ENCODE measurements at places on chromosomes 2 and 18.
A peak's percentile ranks its signal among the peaks of the same experiment; 100 is the strongest.

- no peak for DNase-seq
Measured at GRCh38 chr18:79760881-79761280, 36.9 kb upstream of the KCNG2 start.

GRCh38 chr2:204060841-204061240 is 124.3 kb downstream of the ICOS start:
- DNase-seq = no peak

- DNase-seq = peak; percentile 82
Measured at GRCh38 chr2:218908721-218909619, 28.3 kb downstream of the WNT10A start.

GRCh38 chr18:13500869-13501542 is 225.4 kb downstream of the FAM210A start:
- peak; percentile 65 for DNase-seq

DNA sequence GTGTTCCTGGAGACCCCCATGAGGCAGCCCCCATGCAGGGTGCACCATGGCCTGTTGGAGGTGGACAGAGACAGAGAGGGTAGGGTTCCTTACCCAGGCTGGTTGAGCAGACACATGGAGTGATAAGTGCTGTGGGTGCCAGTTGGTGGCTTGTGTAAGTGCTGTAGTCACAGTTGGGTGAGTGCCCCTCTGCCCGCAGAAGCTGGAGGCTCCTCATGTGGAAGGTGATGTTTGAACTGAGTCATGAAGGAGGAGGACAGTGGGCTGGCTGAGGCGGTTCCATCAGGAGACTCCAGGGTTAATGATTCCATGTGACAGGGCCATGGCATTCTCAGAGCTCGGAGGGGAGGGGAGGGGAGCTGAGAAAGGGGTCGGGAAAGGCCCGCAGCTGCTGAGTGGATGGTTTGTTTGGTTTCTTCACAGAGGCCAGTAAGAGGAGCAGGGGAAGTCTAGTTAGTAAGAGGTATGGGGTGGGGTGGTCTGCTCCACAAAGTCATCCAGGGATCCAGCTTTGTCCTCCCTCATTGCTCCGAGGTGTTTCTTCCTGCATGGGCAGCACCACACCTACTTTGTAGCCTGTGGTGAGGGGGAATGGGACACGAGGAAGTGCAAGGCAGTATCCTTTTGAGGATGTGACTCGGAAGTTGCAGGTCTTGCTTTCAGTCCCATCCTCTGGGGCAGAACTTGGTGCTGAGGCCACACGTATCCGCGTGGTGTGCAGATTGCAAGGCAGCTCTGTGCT is 13.6 kb downstream of the IMPA2 start:
- DNase-seq = no peak

DNA sequence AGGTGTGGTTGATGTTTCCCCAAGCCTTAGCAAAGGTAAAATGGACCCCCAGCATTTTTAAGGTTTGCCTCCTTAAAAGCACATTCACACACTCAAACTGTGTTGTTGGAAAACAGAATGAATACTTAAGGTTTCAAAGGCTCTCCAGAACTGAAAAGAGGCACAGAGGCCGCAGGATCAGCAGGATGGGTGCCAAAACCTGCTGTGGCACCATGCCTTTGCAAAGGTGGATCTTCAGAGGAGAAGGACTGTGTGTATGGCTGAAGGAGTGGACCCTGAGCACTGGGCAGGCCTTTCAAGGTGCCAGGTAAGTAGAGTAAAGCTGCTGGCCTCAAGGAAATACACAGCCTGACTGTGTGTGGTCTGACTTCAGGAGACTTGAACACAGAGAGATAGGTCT is 127.3 kb downstream of the XRCC5 start:
- DNase-seq = no peak

- DNase-seq = no peak
Measured at GRCh38 chr18:79460481-79461300, 65.0 kb downstream of the NFATC1 start.

GRCh38 chr18:55245211-55245614 is 286.0 kb upstream of the CCDC68 start:
- no peak for DNase-seq

DNA sequence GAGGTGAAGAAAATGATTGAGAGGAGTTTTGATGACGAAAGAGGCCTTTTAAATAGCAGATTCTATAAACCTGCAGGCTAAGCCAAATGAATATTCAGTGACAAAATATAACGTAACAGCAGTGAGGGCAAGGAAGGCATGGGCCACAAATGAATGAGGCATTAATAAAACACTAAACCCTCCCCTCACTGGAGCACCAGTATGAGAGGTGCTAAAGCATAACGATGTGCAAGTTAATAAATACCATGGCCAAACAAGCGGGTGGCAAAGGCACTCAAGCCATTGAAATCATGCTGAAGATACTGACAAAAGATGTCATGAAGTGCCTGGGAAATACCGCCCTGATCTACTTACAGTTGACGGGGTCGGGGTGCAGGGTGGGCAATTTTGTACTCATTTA is 30.2 kb upstream of the LONRF2 start:
- no peak for DNase-seq

DNA sequence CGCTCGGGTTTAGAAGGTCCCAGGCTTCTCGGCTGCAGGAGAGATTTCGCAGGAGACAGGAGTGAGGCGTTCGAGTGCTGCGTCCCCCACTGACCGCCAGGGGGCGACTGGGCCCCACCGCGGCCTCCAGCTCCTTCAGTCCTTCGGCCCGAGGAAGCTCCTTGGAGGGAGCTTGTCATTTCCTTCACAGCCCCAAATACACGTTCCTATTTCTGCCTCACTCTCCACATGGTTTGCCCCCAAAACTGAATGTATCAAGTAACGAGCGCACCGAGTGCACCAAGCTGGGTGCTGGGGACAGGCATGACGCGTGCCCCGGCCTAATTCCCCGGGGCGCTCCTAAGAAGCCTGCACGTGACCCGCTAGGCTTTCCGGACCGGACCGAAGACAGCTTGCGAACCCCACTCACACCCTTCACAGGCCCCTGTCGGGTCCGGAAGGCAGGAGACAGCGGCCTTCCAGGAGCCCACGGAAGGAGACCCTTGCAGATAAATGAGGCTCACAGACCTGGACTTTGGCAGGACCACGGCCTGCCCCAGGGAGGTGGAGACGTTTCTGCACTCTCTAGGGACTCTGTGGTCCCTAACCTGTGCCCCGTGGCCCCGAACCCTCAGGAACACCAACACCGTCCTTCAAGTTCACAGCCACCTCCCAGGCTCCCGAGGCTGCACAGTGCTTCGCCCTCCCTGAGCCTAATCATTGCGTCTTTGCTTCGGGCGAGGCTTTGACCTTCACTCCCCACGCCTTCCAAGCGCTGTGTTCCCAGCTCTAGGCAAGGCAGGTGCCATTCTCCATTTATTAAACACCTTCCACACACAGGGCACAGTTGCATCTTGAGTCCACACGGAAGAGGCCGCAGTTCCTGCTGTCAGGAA is 13.0 kb upstream of the FAHD2A start:
- peak; percentile 5 for DNase-seq

- peak; percentile 64 for DNase-seq
Measured at GRCh38 chr18:7221424-7222155, 9.3 kb upstream of the LRRC30 start.

DNA sequence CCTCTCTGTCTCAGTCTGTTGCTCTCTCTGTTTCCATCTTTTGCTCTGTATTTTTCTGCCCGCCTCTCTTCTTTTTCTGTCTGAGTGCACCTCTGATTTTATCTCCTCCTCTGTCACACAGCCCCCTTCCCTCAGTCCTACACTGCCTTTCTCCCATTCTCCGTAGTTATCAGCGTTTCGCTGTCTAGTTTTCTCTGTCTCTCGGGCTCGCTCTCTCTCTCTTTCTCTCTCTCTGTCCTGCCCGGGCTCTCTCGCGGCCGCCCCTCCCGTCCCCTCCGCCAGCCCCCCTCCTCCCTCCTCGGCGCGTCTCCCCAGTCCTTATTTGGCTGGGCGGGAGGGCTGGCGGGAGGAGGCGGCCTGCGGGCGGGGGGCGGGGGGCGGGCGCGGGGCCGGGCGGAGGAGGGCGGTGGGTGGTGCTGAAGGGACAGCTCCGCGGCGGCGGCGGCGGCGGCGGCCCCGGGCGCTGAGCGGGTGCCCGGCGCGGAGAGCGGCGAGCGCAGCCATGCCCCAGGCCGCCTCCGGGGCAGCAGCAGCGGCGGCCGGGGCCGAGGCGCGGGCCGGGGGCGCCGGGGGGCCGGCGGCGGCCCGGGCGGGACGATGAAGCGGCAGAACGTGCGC is at the start of gene KCNK3:
TSS of gene KCNK3 (plus strand) at position 444 of the 618 bp plus-strand sequence. CDS start at position 598, 154 bp downstream.
- no peak for DNase-seq

GRCh38 chr18:2114765-2115164 is 456.5 kb downstream of the METTL4 start:
- no peak for DNase-seq

DNA sequence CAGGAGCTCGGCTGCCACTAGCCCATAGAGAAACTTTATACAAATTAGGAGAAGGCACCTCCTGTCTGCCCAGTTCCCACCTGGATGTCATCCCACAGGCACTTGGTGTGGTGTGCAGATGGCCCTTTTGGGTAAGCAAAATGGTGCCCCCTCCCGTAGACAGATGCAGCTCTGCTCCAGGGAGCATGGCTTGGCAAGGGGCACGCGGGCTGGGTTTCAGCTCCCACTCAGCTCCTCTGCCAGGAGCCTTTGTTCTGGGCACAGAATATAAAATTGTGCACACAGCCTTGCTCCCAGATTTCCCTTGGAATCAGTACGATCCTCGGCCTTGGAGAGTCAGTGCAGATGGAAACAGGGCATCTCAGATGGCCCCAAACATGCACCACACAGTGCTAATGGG is 20.3 kb upstream of the KCNF1 start:
- no peak for DNase-seq

DNA sequence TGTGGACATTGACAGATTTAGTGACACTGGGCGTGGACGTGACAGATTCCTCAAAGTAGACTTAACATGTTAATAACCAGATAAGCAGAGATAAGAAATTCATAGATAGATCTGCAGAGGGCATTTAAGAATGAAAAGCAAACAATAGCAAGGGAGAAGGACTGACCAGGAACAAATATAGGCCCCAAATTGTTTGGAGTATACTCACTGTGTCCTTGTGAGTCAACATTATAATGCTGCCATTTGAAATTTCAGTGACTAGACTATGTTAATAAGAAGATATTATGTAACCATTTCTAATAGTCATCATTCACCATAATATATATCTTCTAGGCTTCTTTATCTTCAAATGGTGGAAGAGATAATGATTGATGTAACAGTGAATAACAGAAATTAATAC is 78.1 kb upstream of the SLC38A11 start:
- no peak for DNase-seq

DNA sequence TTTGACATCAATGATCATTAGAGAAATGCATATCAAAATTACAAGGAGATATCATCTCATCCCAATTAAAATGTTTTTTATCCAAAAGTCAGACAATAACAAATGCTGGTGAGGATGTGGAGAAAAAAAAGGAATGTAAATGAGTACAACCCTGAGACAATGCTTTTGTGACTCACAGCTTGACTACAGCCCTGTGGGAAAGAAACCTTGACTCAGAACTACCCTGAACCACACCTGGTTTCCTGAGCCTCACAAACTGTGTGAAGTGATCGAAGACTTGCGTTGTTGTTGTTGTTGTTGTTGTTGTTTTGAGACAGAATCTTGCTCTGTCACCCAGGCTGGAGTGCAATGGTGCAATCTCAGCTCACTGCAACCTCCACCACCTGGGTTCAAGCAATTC is 266.6 kb upstream of the MYT1L start:
- DNase-seq = peak; percentile 36

DNA sequence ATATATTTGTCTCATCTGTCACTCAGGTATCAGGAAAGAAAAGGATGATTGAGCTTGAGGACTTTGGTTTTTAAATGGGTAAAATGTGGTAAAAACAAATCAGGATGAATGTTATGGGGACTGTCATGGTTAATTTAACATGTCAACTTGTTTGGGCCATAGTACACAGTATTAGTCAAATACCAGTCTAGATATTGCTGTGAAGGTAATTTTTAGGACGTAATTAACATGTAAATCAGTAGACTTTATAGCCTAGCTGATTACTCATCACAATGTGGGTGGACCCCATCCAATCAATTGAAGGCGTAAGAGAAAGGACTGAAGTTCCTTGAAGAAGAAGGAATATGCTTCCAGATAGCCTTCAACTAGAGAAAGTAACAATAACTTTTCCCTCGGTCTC is 275.7 kb upstream of the ZNF804A start:
- DNase-seq = no peak

- peak; percentile 20 for DNase-seq
Measured at GRCh38 chr18:28469946-28470345, 293.0 kb upstream of the CDH2 start.

DNA sequence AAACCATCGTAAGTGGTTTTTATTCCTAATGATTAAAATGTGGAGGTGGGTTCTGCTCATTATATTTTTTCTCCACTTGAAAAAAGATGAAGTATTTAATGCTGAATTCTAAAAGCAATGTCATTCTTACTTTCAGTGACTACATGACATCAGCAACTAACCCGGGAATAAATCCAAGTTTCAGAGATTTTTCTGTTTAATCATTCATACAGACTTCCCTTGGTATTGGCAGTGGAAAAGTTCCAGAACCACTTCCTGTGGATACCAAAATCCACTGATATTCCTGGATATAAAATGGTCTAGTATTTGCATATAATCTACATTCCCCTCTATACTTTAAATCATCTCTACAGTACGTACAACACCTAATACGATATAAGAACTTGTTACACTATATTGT is 128.6 kb downstream of the ZNF532 start:
- peak; percentile 69 for DNase-seq

DNA sequence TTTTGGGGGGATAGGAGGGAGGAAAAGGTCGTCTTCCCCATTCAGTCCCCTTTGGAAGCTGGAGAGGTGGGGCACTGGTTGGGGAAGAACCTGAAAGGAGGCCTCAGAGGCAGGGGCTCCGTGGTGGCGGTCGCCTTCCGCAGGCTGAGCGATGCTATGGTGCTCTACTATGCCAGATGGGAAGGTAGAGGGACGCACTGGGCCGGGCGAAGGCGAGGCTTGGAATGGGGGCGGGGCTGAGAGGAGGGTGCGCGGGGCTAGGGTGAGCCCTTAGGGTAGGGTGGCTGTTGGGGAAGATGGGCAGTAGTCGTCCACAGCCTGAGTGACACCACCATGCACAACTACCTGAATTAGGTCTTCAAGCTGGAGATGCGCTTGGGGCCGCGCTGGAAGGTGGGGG is 11.1 kb downstream of the ZAP70 start:
- DNase-seq = no peak

DNA sequence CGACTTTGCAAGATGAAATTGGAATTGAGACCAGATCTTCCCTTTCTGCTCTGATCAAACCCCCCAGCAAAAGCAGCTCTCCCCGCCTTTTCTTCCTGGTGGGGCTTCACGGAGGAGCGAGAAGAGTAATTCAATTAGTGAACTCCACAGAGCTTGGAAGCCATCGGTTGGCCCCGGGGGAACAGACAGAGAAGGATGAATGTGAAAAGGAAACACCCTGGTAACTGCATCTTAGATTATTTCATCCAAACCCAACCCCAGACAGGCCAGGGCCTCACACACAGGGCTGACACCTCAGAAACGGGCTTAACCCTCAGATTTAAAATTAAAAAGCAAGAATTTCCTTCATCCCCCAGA is 18.3 kb downstream of the SMAD7 start:
- no peak for DNase-seq
